Stomach (tissue), 19 donors: ENCODE measurements at places on chromosomes 5 and 9. TPM values are rescaled to one million over a fixed set of nuclear protein-coding genes. Genes with fewer than 3 reads are reported as not detected.

Gene ACTBL2
- 0.05 TPM for polyA plus RNA-seq

Gene FAM221B
- polyA plus RNA-seq = 0.10 TPM

Gene RASEF
- 7.0 TPM for polyA plus RNA-seq

Gene ORM2
- polyA plus RNA-seq = not detected

Gene FCN1
- 1.2 TPM for polyA plus RNA-seq

Gene NR2F1
- polyA plus RNA-seq = 24.3 TPM

Gene SHISAL2B
- polyA plus RNA-seq = not detected

Gene CSF1R
- 8.5 TPM for polyA plus RNA-seq

Gene ADRB2
- 2.6 TPM for polyA plus RNA-seq

Gene LIX1
- polyA plus RNA-seq = 0.23 TPM

Gene JADE2
- 6.2 TPM for polyA plus RNA-seq

Gene INSYN2B
- polyA plus RNA-seq = not detected

Gene CNTRL
- polyA plus RNA-seq = 5.6 TPM

Gene ARID3C
- polyA plus RNA-seq = not detected

Gene SKP1
- 590 TPM for polyA plus RNA-seq

Gene SLC46A2
- not detected for polyA plus RNA-seq

Gene CDC25C
- 0.75 TPM for polyA plus RNA-seq

Gene SERF1A
- polyA plus RNA-seq = 1.4 TPM

Gene CYLC2
- not detected for polyA plus RNA-seq

Gene PKD2L2
- not detected for polyA plus RNA-seq
